Naive thymus-derived CD8-positive, alpha-beta T cell (primary cell): ENCODE measurements at places on chromosomes 7 and 10.

- no peak for DNase-seq
Observed at GRCh38 chr10:33271969-33272583, 62.4 kb downstream of the NRP1 start.

- no peak for DNase-seq
Observed at GRCh38 chr7:68823996-68824780, 774.1 kb upstream of the AUTS2 start.

- no peak for DNase-seq
Observed at GRCh38 chr10:72030762-72031543, 57.4 kb downstream of the SPOCK2 start.

DNA sequence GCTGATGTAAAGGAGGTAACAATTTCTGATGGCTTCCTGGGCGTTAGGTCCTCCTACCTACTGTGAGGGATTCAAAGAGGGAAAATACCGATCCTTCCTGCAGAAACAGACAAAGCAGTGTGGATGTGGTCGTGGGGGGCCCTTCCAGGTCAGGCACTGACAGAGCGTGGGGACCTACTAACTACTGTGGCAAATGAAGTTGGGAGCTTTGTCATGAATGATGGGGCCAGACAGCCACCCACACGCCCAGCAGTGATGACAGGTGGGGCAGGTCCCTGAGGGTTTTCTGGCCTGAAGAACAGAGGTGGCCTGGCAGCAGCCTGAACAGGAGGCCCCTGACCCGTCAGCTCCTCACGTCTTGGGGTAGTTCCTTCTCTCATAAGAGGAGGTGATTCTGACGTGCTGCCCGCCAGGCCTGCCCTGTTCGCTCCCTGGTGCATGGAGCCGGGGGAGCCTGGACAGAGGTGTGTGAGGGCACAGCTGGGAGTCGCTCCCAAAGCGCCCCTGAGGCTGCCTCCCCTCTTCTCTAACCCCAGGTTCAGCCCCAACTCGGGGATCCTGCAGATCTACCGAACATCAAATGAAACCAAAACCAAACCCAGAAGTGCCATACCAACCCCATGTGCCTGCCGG is 4.2 kb downstream of the ATP6V0E2 start:
- no peak for DNase-seq

GRCh38 chr10:101903827-101904550 is 60.4 kb upstream of the KCNIP2 start:
- DNase-seq, result no peak

DNA sequence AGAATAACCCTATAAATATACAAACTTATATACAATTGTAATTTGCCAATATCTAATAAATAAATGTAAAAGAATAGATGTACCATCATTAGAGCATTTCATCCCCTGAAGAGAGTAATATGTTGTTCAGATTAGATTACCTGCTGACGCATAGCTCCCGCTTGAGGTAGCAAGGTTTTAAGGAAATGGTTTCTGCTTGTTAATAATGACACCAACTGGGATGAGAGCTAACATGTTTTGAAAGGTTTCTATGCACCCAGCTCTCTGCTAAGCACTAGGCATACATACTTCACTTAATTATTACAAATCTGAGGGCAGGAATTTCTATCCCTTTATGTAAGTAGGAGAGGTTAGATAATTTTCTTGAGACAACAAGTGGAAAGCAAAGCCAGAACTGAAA is 1003.3 kb upstream of the SORCS1 start:
- no peak for DNase-seq
